ENCODE measurements at places on chromosomes 11 and 22.

GRCh38 chr11:20056109-20056949 lies 103.9 kb downstream of the DBX1 start:
- DNase-seq, result no peak

GRCh38 chr22:29148036-29148435 lies 57.7 kb upstream of the EMID1 start:
- DNase-seq, result no peak

DNA sequence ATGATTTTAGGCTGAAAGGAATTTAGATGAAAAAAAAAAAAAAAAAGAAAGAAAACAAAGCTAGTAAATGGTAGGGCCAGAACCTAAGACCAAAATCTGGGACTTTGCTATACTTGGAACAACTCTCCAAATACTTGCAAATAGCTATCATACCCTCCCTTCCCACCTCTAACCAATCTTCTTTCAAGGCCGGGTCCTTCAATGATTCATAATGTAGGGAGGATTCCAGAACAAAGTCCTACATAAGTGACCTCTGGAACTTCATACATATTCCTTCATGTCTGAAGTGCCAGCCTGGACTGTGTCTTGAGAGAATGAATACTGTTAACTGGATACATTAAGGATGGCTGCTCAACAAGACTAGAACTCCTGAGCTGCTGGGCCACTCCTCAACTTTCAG lies 9.9 kb downstream of the STK33 start:
- no peak for DNase-seq

DNA sequence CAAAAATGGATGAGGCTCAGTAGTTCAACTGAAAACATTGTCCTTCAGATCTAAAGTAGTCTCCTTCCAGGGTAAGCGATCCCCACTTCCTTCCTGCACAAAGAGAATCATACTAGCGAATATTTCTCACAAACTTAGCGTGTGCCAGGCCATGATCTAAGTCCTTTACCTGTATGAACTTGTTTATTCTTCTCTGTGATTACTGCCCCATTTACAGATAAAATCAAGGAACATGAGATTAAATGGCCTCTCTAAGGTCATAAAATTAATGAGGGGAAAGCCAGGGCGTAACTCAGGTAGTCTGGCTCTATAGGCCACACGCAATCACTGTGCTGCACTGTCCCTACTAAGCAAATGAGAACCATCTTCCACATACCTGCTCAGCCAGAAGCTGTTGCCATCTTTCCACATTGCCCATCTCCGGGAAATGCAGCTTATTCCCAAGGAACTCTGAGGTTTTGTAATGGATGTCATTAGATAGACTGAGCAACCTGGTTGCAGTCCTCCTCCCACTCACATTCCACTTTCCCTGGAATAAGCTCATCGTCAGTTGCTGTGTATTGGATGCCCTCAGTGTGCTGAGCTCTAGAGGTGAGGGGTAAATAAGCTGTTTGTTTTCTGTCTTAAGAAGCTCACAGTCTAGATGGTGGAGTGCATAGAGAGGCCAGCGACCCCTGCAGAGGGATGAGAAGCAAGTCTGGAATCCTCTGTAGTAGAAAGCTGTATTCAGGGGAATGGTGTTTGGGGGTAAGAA lies 146.3 kb downstream of the SNX19 start:
- DNase-seq, result no peak

- DNase-seq, result no peak
These were observed 108.2 kb upstream of the CRYBB3 start for GRCh38 chr22:25091458-25091857.

GRCh38 chr11:130622141-130622542 lies 173.7 kb downstream of the ADAMTS15 start:
- DNase-seq, result no peak

DNA sequence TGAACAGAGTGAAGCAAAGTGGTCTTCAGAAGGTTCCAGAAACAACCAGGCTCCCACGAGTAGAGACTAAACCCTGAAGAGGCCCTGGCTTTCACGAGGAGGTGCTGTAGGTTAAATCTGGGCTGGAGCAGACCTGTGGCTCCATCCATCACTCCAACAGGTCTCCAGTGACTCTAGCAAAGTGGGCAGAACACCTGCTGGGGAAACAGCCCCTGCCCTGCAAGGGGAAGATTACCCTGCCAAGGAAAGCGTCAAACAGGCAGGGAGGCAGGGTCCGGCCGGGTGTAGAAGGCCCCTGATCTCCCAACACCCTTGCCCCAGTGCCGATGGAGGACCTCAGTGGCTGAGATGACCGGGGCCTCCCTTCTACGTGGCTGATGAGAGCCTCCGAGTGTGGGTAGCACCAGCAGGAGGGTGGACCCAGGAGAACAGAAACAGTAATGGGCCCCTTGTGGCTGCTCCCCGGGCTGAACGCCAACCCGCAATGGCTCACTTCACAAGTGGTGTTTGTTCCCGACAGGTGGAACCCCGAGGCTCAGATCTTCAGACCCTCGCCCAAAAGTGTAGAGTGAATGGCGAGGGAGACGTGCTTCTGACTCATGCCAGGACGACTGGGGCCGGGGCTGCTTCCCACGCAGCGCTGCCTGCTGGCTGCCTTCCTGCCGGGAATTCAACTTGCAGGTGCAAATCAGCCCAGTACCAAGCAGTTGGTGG lies 112.0 kb downstream of the SHANK2 start:
- no peak for DNase-seq

DNA sequence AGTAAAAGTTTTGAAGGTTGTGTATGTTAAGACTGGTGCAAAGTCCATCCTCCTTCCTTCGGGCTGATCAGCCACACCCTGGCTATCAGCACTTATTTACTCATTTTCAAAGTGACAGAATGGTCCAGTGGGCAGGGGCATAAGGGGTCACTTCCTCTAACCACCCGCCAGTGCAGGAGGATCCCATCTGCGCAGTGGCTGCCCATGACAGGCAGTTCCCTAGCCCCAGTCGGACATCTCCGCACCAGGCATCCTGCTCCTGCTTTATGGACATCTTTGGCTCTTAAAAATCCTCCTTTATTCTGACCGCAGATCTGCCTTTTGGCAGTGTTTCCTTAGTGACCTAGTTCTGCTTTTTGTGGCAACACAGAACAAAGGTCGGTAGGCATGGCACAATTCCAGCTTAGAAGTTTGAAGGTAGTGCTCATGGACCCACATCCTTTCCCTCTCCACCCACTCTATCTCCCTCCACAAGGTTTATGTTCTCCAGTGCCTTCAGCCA lies 55.9 kb downstream of the BMAL1 start:
- no peak for DNase-seq

DNA sequence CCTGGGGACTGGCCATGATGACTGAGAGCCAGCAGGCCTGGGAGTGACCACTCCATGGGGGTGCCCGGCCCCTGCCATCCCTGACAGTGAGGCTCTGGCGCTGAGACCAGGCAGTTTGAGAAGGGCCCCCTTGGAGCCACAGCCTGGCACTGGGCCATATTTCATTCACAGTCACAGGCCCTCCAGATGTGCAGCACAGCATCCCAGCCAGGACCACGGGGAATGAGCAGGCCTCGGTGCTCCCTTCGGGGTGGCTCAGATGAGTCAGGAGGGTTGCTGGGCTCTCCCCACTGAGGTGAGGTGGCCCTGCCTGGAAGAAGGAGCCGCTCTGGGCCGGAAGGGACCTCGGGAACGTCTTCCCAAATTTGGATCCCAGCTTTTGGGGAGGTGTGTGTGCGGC lies 53.0 kb downstream of the GRAMD4 start:
- DNase-seq, result no peak

DNA sequence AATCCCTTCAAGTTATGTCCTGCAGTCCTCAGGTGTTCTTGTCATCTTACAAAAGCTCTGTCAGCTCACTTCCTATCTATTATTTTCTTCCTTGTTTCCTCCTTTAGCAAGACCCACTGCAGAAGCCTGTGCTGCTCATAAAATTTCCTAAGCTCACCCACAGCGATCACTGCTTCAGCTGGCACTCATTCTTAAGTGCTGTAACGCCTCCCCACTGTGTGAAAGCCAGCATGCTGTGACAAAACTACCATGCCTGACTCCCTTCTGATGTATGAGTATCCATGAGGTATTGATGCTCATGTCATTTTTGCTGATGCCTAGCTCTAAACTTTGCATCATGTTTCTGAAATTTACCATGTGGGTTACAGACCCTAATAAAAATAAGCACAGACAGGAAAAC lies 41.5 kb upstream of the CNTN5 start:
- no peak for DNase-seq

GRCh38 chr11:9899676-9900075 lies 235.8 kb downstream of the SWAP70 start:
- no peak for DNase-seq

DNA sequence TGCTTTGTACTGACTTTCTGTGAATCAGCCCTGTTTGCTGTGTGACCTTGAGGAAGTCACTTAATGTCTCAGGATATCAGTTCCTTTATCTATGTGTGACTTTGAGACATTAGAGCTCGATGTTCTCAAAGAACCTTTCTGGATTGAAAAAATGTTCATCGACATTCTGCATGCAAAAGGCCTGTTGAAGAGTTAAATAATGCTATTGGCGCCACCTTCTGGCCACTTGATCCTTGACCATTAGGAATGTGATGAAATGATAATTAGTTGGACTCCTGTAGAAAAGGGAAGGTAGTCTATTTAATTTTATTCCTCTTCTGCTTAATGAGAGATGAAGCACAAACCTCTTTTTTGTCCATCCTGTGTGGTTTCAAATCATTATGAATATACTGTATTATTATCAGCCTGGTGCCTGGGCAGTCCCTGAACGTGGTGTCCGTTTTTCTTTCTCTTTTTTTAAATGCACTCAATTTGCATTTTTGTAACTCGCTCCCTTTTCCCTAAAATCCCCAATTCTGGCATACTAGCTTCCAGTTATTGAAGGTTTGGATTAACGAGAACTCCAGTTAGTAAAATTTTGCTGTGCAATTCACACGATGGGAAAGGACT lies 20.7 kb downstream of the ELF5 start:
- DNase-seq, result peak; percentile 22

DNA sequence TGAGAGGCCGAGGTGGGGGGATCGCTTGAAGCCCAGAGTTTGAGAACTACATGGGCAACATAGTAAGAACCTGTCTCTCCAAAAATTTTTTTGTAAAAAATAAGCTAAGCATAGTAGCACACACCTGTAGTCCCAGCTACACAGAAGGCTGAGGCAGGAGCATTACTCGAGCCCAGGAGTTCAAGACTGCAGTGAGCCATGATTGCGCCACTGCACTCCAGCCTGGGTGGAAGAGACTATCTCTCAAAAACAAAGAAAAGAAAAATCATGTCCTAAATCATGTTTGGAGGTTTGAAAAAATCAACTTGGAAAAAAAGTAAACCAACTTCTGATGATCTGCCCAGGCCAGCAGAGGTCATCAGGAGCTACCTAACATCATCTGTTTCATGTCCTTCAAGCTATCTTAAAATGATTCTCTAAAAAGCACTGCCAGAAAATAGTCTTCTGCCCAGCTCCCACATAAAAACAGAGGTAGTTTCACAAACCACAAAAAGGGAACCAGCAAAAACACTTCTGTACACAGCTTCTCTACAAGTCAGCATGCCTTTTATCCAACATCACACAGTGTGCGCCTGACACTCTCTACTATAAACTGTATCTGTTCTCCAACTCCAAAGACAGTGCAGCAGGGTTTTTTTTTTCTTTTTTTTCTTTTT lies 165.0 kb downstream of the SOX6 start:
- DNase-seq, result no peak

- peak; percentile 64 for DNase-seq
These were observed 5.3 kb downstream of the CD44 start for GRCh38 chr11:35144136-35144741.

DNA sequence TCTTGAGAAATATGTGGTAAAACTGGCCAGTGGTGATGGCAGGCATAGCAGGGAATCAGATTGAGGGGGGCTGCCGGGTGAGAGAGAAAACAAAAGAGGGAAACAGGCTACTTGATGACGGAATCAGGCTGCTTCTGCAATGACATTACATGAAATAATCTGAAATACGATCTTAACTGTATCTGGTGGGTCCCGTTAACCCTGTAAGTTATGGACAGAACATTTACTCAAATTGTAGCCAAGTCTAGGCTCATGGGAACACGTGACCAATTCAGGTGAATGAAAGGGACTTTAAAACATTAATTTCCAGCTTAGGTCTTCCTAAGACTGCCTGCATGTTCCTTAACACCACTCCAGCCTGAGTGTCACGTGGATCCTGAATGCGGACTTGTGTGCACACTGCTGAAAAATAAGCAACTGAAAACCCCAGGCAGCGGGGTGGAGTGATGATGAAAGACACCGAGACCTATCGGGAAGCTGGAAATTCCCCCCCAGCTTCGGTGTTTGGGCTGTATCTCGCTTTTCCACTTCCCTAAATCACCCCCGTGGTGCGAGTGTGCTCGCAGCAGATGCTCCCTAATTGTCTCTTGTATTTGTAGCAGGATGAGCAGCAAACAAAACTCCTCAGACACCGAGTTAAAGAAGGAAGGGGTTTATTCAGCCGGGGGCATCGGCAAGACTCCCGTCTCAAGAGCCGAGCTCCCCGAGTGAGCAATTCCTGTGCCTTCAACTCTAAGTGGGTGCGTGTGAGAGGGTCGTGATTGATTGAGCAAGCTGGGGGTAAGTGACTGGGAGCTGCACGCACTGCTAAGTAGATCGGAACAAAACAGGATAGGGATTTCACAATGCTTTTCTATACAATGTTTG lies 145.0 kb upstream of the GRK3 start:
- no peak for DNase-seq

- no peak for DNase-seq
These were observed 54.4 kb upstream of the SYN3 start for GRCh38 chr22:33112580-33112979.

DNA sequence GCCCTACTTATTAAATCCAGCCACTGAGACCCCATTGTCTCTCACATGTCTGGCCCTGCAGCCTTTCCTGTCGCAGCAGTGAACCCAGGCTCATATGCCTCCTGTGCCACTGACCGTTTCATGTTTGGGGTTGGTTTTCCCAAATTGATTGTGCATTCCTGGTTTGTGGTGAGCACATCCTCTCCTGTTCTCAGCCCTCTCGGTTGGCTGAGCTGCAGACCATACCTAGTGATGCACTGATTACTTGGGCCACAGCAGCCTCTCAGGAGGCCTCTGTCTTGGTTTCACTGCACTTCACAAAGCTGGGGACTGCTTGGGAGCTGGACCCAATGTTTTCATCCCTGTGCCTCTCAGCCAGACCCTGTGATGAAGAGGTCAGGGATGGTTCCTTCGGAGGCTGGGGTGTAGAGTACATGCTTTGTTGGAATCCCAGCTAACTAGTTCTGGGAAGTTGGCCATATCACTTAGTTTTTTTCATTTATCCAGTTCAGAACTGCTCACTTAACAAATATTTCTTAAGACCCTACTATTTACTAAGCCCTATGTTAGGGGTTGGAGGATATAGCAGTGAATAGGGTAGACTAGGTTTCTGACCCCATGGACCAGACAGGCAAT lies 30.9 kb downstream of the PARVA start:
- DNase-seq, result no peak

All from AG09319 (cell line).